Stimulated activated CD8-positive, alpha-beta memory T cell treated with anti-CD3 and anti-CD28 coated beads, Interleukin-7, amount 100 ng/mL, for 24 hours (primary cell): ENCODE measurements at places on chromosomes 12 and 14.

GRCh38 chr12:627863-628741, 35.1 kb downstream of the NINJ2 start:
- DNase-seq: no peak

GRCh38 chr12:19707948-19708409, 268.7 kb downstream of the AEBP2 start:
- no peak for DNase-seq

DNA sequence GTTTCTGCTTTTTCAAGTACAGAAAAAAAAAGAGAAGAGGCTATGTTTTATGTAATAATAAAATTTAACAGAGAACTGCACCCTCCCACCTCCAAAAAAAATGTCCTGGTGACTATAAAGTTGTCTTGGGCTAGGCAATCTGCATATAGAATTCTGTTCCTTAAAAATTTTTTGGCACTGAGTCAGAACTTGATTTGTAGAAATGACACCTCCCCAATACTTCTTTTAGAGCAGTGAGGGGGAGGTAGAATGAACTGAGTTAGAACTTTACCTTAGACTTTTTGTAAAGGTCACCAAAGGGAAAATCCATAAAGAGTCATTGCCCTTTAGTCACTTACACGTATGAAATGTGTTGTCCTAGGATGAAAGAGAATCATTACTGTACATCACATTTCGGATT, 80.0 kb downstream of the BTG1 start:
- no peak for DNase-seq

- DNase-seq: no peak
Measured at GRCh38 chr14:74019408-74020137, 424 bp downstream of the BBOF1 start.

DNA sequence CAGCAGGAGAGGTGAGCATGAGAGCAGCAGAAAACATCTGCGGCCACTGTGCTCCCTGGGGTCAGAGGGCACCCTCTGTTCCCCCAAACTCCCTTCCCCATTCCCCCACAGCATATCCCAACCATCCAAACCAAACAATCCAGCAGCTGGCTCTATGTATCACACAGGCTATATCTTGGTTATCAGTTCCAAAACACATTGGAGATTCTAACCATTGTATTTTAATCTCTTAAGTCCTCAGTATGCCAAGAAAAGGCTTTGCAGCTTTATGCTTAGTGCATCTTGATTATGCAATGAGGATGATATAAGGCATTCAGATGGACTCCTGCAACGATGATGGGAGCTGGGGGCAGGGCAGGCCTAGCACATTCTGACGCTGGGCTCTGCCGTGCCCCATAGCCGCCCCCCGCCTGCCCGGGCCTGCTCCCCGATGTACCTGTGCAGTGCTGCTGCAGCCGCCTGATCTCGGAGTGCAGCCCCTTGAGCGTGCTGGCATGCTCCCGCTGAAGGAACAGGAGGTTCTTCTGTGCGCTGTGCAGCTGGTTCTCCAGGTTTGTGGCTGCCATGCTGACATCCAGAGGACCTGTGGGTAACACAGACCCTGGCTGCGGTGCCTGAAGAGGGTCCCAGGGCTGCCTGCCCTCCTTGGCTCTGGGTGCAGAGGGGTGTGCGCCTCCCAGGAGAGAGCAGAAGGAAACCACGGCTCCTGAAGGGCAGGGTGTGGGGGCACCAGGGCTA, 29.6 kb downstream of the CCDC92 start:
- DNase-seq: no peak

DNA sequence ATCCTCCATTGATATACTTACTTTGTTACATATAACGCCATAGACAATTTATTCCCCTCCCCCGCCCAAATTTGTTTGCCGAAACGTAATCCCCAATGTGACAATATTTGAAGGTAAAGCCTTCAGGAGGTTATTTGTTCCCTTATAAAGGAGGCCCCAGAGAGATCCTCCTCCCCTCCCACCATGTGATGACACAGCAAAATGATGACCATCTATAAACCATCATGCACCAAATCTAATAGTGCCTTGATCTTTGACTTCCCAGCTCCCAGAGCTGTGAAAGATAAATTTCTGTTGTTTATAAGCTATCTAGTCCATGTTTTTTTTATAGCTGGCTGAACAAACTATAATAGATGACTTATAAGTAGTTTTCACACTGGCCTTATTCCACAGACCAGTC, 122.2 kb downstream of the PTPRO start:
- no peak for DNase-seq

DNA sequence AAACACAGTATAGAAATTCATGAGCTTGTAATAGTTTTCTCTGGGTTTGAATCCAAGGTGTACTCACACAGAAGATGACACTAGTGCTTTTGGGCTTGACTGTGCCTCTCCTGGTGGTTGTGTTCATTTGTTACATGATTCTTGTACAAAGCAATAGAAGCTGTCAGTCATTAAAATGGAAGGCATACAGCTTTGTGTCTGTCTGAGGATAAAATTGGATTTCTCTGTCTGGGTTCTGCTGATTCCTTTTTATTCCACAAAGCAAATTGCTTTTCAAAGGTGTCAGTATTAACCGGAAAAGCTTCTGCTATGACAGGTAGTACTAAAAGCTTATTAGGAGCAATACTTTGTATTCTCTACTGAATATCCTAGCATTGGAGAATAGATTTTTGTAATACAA, 361.2 kb downstream of the SLC6A15 start:
- no peak for DNase-seq

DNA sequence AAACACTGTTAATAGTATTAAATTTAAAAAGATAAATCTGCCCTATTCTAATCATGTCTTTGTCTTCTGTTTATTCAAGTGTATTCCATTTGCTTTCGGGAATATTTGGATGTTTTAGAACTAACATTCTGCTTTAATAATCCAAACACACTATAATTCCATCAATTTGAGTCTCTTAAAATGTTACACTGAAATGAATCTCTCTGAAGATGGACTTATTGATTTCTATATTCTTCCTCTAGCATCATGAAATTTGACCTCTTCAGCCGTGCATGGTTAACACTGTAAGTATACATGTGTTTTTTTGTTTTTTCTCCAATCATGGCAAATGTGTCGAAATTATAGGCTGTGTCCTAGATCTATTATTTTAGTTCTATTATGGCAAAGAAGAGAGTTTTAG, 339.2 kb downstream of the ACSS3 start:
- DNase-seq: no peak

DNA sequence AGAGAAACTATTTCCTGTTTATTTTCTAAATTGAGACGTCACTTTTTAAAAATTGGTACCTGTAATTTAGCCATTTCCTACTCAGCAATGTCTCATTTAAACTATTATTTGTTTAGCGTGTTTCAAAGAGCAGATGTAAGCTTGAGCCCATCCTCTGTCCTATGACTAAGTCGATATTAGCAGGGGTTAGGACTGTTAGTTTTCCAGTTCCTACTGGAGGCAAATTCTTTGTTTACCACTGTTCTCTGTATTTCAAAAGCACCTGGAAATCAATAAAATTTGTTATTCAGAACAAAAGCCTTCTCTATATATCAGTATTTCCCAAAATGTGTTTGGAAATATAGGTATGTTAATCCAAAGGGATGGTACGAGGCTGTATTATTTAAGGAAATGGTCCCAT, 42.4 kb downstream of the MDM2 start:
- no peak for DNase-seq

- DNase-seq: no peak
Measured at GRCh38 chr14:74571901-74572725, 39.9 kb downstream of the LTBP2 start.

DNA sequence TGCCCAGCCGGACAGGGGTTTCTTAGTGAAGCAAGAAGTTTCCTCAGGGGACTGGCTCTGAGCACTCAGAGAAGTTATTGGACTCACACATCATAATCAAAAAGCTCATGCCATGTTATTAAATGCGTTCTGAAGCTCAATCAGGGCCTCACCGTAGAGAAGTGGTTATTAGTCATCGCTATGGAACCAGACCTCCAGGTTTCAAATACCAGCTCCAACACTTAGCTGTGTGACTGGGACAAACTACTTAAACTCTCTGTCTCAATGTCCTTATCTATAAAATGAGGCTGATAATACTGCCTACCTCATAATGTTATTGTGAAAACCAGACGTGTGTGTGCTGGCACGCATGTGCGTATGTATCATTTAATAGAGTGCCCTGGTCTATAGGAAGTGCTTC, 7.3 kb downstream of the STAT6 start:
- DNase-seq: no peak

DNA sequence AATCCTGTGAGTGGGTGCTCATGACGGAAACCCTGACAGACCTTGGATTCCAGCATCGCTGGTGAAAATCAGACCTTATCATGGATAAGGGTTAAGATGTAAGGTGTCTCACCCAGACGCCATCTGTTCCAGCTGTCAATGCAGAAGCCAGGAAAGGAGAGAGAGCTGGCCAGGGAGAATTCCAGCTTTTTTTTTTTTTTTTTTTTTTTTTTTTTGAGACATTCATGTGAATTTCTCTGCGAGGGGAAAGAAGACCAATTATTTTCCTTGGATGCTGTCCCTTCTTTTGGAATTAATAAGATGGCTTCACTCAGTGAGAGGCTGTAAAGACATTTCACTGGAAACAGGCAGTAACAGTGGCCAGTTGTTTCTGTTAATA, 1.8 kb downstream of the TRAF3 start:
- no peak for DNase-seq

DNA sequence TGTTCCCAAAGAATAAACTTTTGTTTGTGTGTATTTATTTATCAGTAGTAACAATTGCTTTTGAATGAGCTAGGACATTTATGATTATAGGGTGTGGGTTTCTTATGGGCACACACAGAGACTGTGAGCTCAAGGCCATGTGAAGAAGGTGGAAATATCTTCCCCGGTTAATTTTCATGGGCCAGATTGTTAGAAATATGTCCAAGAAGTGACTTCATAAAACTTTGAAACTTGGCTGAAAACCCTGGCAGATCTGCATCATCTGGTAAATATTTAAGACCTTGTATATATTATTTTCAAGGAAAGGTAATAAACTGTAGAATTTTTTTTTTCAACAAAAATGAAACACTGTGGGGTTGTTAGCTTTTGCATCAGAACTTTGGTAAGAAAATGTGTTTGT, 53.5 kb upstream of the RNU6-8 start:
- DNase-seq: no peak

GRCh38 chr12:32444895-32445294, 45.5 kb downstream of the FGD4 start:
- no peak for DNase-seq

GRCh38 chr14:89245802-89246201, 171.2 kb downstream of the FOXN3 start:
- DNase-seq: no peak

GRCh38 chr12:121892673-121893561, 4.3 kb downstream of the PSMD9 start:
- no peak for DNase-seq

GRCh38 chr14:52783206-52783605, 8.2 kb downstream of the GNPNAT1 start:
- DNase-seq: no peak

DNA sequence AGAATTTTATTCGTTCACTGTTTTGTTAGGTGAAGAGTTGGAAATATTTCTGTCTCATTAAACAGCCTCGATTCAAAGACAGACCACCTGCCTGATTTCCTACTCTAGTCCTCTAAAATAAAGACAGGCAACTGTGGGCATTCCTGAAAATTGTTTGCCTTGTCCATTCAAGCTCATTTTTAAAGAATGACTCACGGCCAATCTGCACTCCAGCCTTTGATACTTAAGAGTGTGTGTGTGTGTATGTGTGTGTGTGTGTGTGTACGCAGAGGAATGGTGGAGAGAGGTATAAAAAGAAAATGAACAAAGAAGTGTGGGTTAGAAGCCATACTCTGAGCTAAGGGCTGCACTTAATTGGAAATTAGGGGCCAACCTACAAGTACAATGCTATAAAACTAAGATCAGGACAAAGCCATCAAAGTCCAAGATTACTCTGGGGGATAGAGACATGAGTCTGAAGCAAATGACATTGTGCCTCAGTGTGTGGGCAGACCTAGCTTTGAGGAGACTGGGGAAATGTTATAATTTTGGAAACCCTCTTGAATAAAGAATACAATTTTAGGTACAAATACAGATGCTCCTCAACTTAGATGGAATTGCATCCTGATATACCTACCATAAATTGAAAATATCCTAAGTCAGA, 45.6 kb upstream of the SOCS2 start:
- no peak for DNase-seq

GRCh38 chr12:103627189-103627855, 40.2 kb downstream of the STAB2 start:
- no peak for DNase-seq

GRCh38 chr12:123595729-123596128, 6.2 kb upstream of the DDX55 start:
- no peak for DNase-seq

DNA sequence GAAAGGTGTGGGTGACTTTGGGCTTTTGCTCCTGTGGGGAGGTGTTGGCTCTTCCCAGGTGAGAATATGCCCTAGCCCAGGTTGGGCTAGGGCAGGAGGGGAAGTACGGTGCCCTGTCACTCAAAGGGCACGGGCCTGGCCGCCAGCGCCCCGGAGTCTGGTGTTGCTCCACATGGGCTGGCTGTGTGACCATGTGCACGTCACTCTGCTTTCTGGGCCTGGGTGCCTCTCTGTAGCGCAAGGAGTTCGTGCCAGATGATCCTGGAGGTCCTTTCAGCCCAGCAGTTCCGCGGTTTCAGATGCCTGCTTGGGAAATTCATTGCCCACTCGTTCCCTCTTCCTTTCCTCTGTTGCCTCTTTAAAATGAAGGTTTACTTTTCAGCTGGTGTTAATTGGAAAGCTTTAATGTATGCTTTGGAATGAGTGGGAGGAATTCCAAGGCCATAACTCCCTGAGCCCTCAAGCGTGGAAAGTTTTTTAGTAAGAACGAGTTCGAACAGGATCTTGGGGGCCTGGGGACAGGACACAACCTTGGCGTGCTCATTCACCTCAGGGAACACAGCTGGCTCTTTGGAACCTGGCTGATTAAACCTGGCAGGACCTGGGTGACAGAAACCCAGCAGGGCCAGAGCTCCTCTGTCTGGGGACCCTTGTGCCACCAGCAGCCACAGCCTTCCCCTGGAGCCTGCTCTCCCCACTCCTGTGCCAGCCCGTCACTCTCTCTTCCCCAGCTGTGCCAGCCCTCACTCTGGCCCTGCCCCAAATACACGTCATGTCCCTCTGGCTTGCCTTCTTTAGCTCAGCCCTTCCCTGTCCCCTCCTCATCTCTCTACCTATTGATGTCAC, 42.8 kb downstream of the TSPAN9 start:
- no peak for DNase-seq

GRCh38 chr14:71296184-71296583, 388.9 kb downstream of the PCNX1 start:
- no peak for DNase-seq

- DNase-seq: no peak
Measured at GRCh38 chr14:100074431-100075100, 9.3 kb downstream of the EVL start.

DNA sequence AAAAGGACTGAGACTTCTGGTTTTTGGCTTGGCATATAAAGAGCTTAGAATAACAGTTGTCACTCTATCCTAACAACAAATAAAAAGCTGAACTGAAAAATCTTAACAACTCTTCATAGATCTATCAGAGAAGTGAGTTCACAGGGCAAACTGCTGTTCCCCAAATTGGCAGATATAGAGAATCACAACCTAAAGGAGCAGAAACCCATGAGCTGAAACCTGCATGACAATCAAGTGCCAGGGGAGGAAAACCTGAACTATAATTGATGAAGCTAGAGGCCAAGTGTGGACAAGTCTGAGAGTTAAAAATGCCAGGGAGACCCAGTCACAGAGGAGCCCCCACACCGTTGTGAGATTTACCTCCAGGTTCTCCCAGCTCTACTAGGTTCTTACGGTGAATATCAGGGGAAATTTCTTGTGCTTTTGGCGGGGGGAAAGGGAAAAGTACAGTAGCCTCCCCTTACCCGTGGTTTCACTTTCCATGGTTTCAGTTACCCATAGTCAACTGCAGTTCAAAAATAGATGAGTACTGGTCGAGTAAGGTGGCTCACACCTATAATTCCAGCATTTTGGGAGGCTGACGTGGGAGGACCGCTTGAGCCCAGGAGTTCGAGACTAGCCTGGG, 53.9 kb downstream of the ATF7 start:
- DNase-seq: no peak
